ENCODE measurements at places on chromosomes 16 and 17. TPM values are rescaled to one million over a fixed set of nuclear protein-coding genes. Genes with fewer than 3 reads are reported as not detected.

GRCh38 chr16:49806446-49806845 lies 49.5 kb downstream of the ZNF423 start:
- no peak for DNase-seq

- no peak for DNase-seq
Observed at GRCh38 chr16:50862818-50863643, 121.1 kb downstream of the CYLD start.

DNA sequence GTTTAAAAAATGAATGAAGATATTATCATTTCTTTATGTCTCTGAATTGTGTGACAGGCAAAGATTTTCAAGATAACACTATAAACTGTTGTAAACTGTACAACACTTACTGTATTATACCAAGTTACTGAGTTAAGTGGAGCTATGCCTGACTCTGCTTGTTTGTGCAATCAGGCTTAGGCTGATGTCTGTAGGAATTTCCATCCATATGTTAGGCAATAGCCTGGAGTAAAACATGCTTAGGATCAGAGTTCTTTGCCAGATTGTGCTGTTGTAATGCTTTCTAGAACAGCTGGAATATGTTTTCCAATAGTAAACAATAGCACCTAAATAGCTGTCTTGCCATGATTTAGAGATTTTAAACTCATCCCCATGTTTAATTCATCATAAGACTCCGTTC lies 1496.7 kb downstream of the CDH11 start:
- no peak for DNase-seq

- no peak for DNase-seq
Observed at GRCh38 chr17:35245196-35245486, 2.3 kb downstream of the SLFN5 start.

Gene RNU2-1
- polyA plus RNA-seq = not detected

DNA sequence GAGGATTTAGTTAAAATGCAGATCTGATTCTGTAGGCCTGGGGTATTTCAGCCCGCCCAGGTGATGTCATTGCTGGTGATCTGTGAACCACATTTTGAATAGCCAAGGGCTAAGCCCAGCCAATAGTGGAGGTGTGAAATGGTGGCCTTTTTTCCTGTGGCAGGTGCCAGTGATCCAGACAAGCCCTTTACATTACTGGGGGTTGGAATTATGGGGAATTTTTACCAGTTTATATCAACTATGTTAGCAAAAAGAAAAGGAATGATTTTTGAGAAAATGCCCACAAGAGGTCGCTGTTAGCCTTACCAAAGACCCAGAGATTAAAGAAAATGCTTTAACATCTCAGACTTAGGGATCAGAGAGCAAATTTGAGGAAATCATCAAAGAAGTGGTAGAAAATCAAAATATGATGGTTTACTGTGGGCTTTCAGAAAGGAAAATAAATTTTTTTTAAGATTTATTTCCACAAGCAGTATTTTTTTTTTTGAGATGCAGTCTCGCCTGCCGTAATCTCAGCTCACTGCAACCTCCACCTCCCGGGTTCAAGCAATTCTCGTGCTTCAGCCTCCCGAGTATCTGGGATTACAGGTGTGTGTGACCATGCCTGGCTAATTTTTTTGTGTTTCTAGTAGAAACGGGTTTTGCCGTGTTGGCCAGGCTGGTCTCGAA lies 3.9 kb downstream of the VPS35L start:
- DNase-seq = peak; percentile 34

- no peak for DNase-seq
Observed at GRCh38 chr17:44593156-44593555, 35.9 kb downstream of the FZD2 start.

- DNase-seq = peak; percentile 79
Observed at GRCh38 chr16:66406534-66407221, 20.4 kb upstream of the BEAN1 start.

Gene PIK3R5
- polyA plus RNA-seq = 24.8 TPM

GRCh38 chr17:16444258-16444886 lies 29.0 kb downstream of the TRPV2 start:
- DNase-seq = no peak

DNA sequence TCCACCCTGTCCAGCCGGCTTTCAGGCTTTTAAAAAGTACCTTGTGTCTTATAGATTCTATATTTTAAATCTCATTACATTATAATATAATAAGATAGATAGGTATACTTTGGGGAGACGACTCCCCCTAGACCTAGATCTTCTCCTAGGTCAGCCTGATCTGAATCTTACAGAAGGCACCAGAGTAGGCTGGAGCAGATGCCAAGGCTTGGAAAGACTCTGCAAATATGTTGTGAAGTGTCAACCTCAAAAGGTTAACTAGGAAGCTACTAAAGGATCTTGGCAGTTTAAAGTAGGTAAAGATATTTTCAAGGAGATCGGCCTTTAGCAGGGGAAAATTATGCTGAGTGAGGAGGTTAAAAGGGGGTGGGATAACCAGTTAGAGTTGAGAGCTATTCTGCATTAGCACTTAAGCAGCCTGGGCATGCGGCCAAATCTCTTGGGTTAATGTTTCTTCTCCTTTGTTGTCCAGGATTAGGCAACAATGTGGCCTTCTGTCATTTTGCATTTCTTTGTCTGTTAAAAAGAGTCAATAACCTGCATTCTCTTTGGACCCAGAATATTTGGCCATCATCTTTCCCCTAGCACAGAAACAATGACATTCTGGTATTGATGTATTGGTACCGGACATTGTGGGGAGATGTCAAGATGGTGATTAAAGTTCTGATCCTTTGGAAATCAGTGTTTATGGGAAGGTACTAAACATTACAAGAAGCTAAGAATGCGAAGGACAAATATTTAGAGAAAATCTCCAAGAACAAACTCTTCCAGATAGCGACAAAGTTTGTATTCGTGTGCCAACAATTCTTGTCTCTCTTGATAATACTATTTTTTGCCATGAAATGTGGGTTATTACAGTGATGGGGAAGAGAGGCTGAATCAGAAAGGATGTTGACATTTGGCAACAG lies 51.2 kb upstream of the DHX40 start:
- no peak for DNase-seq

DNA sequence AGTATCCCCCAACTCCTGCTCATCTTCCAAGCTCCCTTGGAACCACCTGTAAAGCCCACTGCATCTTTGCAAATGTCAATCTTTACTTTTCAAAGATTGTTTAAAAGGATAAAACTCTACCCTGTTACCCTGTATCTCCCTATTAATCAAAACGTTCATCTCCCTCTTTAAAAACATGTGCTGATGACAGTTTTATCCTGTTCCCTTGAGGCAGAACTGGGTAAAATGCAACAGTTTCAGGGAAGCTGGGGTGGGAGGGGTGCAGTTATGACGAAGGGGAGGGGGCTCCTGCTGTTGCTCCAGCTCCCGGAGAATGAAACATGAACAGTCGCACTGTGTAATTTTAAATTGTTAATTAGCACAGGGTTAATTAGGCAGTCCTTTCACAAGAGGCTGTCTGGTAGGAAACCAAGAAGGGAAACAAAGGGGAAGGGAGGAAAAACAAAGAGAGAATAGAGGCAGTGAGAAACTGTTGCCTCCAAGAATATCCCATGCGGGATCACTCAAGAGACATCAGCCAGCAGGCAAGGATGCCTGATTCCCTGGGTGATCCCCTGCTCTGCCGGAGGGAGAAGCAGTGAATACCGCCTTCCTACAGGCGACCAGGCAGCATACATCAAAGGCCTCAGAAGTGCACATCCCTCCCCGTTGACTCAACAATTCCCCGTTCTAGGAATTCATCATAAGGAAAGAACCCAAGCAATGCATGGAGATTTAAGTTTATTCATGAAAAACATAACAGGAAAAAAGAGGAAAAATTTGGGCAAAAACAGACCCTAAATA lies 84.2 kb downstream of the ZFHX3 start:
- DNase-seq = no peak

Gene SERPINF2
- polyA plus RNA-seq = 0.40 TPM

- no peak for DNase-seq
Observed at GRCh38 chr17:15952048-15952532, 7.2 kb downstream of the ADORA2B start.

DNA sequence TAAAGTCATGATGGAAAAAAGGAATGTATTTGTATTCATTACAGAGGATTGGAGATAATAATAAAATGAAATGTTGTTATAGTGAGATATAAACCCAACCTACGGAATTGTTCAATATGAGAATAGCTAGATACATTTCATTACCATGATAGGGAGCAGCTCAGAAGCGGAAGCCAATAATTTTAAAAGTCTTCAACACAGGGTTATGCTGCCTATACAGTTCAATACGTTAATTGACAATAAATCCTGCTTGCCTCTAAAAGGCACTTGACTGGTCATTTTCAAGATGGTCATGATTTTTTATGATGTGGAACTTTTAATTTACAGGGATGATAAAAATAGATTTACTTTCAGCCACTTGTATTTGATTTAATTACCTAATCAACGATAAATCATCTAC lies 506.8 kb downstream of the TMEM114 start:
- DNase-seq = no peak

DNA sequence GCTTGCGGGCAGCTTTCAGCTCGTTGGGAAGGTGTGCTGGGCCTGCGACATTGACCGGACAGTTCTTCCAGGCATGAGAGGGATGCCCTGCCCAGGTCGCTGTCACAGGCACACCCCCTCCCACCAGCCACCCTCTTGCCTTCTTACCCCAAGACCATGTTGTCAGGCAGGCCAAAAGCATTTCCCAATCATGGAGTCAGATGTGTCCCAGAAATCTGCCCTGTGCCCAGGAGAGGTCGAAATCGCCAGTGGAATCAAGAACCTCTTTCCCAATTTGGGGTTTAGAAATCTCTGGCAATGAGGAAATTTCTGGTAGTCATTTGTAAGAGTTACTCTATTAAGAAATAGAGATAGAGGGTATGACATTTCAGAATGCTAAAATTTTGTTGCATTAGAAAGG lies 177.1 kb downstream of the RAB11FIP4 start:
- DNase-seq = no peak

DNA sequence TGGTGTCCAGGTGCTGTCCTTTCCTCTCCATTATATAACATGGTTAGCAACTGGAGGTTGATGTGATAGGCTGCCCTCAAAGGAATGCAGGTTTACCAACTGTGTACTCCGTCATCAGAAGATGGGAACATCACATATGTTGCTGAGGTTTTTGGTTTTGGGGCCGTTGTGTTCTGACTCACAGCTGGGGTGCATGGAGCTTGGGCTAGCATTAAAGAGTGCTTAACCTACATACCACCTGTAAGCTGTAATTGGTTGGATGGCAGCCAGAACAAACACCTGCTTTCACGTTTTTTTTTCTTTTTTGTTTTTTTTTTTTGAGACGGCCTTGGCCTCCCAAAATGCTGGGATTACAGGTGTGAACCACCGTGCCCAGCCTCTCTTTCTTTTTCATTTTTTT lies 20.9 kb downstream of the TMEM11 start:
- no peak for DNase-seq

- DNase-seq = no peak
Observed at GRCh38 chr17:17151962-17152361, 54.2 kb downstream of the PLD6 start.

GRCh38 chr17:78804777-78805176 lies 22.7 kb upstream of the CYTH1 start:
- DNase-seq = no peak

DNA sequence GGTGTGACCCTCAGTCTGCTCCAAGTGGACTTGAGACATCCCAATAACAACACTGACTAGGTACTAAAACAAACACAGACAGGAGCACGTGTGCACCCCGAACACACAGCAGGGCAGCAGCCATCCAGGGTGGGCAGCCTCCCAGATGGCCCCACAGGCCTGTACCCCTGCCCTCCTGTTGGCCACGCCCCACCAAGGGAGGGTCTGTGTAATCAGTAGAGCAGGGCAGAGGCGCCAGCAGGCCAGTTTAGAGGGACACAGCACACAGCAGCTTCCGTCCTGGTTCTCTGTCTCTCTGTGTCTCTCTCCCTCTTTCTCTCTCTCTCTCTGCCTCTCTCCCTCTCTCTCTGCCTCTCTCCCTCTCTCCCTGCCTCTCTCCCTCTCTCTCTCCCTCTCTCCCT lies 21.4 kb downstream of the ACTG1 start:
- no peak for DNase-seq

Gene TEX14
- polyA plus RNA-seq = 1.0 TPM

GRCh38 chr17:16938496-16939207 lies 33.3 kb downstream of the TNFRSF13B start:
- no peak for DNase-seq

DNA sequence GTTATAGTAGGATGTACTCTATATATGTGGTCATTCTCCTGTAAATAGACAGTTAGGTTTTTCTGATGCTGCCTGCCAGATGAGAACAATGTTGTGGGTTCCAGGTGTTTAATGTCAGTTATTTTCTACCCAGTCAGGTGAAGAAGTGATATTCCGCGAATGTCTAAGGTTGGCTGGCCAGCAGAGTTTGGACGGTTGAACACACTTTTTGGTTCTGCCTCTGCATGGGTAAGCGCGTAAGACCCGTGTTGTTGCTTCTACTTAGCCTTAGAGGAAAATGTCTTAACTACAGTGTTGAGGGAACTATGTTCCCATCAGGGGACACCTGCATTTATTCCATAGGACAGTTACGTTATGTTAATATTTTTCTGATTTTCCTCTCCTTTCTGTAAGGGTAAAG lies 162.6 kb downstream of the MAP2K6 start:
- DNase-seq = peak; percentile 27

Gene TMEM98
- polyA plus RNA-seq = not detected

Gene P4HB
- polyA plus RNA-seq = 162 TPM

DNA sequence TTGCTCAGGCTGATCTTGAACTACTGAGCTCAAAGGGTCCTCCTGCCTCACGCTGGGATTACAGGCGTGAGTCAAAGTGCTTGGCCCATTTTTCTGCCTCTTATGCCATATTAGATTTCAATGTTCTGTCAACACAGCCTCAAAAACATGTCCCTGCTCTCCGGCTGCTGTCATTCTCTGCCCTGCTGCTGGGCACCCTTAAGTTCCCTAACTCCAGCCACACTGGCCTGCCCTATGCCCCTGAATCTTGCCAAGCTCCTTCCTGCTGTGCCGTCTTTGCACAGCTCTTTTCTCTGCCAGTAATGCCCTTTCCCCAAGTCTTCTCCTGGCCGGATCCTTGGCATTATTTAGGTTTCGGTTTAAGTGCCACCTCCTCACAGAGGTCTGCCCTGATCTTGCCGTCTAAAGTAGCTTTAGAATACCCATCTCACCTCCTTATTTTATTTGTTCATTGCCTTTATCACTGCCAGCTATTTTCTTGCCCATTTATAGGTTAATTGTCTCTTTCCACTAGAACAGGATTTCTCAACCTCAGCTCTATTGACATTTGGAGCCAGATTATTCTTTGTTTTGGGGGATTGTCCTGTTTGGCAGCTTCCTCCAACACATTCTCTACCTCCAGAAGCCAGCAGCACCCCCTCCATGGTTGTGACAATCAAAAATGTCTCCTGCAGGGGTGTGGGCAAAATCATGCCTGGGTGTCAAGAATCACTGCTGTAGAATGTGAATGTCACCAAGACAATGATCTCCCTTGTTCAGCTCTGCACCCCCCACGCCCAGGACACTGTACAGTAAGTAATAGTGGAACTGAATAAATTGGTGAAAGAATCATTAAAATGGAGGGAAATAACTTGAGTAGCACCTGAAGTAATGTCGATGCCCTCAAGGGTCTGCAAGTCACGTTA lies 168.2 kb downstream of the CYLD start:
- no peak for DNase-seq
